ENCODE measurements at places on chromosomes 7 and 10. TPM values are rescaled to one million over a fixed set of nuclear protein-coding genes. Genes with fewer than 3 reads are reported as not detected.

GRCh38 chr10:102004376-102004775, 51.6 kb downstream of the ARMH3 start:
- H3K4me1 ChIP-seq, result peaks cover 16% of the 10 kb centered on the region
- no peak overlapping the region for H3K4me3 ChIP-seq
- H3K27me3 ChIP-seq, result no peaks in the 10 kb centered on the region
- peaks cover 65% of the 10 kb centered on the region for H3K36me3 ChIP-seq

SFTPA1 gene
- total RNA-seq, result not detected

FAM25A gene
- not detected for total RNA-seq

GRCh38 chr10:22605168-22605567, 109.2 kb downstream of the PIP4K2A start:
- peaks cover 7% of the 10 kb centered on the region for H3K4me1 ChIP-seq
- peaks cover 12% of the 10 kb centered on the region for H3K36me3 ChIP-seq
- peak; percentile 89 for DNase-seq
- H3K27ac ChIP-seq, result peak overlapping the region; percentile 57
- H3K4me3 ChIP-seq, result peak overlapping the region; percentile 54

DNA sequence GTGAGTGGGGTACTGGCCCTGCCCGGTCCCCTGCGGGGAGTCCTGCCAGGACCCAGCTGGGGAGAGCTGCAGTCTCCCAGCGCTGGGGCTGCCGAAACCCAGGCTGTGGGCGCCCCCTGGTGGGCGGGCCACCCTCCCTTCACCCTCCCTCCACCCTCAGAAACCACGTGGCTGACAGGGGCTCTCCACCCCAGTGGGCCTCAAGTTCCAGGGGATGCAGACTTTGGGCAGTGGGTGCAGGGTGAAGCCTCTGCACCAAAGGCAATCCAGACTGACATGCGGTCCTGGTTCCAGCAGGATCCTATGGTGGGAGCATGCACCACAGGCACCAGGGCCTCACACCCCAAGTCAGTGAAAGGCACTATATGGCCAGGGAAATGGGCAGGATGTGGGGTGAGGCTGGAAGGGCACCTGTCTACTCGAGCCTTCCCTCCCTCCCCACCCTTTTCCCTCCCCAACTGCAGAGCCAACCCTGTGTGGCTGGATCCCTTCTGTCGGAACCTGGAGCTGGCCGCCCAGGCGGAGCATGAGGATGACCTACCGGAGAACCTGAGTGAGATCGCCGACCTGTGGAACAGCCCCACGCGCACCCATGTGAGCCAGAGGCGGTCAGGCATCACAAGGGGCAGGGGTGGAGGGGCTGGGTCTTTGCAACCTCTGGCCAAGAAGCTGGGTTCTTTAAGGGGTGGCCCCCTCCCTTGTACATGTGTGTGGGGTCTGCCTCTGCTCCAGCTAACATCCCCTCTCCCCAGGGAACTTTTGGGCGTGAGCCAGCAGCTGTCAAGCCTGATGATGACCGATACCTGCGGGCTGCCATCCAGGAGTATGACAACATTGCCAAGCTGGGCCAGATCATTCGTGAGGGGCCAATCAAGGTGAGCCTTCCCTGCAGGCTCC, 38.8 kb downstream of the PSAP start:
- H3K4me3 ChIP-seq, result no peak overlapping the region
- peaks cover 29% of the 10 kb centered on the region for H3K36me3 ChIP-seq
- DNase-seq, result peak; percentile 62

GRCh38 chr10:98302741-98303365, 34.9 kb upstream of the LOXL4 start:
- H3K27ac ChIP-seq, result no peak overlapping the region
- H3K4me1 ChIP-seq, result no peaks in the 10 kb centered on the region
- no peaks in the 10 kb centered on the region for H3K36me3 ChIP-seq
- H3K4me3 ChIP-seq, result no peak overlapping the region
- no peak for DNase-seq
- H3K27me3 ChIP-seq, result peaks cover 40% of the 10 kb centered on the region

DNA sequence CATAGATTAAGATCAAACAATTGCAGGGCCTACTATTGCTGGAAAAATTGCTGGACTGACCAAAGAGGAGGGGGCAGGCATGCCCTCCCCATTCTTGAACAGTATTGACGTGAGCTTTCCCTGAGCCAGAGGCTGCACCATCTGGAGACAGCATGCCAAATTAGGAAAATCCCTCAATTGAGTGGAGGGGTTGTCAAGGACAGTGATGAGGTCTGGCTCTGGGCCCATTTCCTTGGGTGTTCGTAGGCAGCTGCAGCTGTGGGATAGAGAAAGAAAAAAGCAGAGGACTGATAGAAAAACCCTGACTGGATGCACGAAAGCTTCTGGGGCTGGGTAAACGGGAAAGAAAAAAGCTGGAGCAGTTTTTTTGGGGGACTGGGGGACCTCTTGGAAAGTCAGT, 22.8 kb upstream of the ORC5 start:
- H3K4me3 ChIP-seq, result no peak overlapping the region
- DNase-seq, result no peak
- H3K27me3 ChIP-seq, result peaks cover 61% of the 10 kb centered on the region
- no peaks in the 10 kb centered on the region for H3K4me1 ChIP-seq
- H3K27ac ChIP-seq, result no peak overlapping the region
- no peaks in the 10 kb centered on the region for H3K36me3 ChIP-seq

DNA sequence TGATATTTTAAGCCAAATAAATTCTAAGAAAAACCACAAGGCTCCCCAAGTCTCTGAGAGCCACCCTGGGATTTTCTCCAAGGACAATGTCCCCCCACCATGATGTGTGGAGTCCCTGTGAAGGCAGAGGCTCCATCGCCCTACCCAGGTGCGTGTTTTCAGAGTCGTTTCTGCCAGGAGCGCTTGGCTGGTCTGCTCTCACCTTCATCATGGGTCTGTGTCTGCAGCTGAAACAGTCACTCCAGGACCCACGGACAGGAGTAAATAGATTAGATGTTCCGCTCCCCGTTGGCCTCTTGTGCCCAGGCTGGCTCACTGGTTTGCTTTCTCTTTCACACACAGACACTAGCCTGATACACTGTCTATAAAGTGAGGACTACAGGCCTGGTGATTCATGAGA, 217.5 kb downstream of the SFMBT2 start:
- no peak overlapping the region for H3K4me3 ChIP-seq
- H3K4me1 ChIP-seq, result no peaks in the 10 kb centered on the region
- H3K27me3 ChIP-seq, result no peaks in the 10 kb centered on the region
- H3K36me3 ChIP-seq, result peaks cover 15% of the 10 kb centered on the region
- no peak overlapping the region for H3K27ac ChIP-seq

DNA sequence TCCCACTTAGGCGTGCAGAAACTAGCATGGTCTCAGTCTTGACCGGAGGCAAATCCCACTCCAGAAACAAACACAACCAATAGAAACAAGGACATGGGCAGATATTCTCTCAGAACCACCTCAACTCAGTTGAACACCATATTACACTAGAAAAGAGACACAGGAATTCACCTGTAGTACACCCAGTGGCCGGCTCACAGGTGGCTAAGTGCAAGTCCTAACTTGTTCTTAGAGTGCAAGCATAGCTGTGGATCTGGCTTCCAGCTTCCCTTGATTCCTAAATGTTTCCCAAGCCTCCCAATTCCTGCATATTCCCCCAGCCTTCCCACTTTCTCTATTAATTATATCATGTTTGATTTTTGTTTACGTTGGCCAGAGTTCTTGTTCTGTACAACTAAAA, 164.4 kb downstream of the TPK1 start:
- H3K27me3 ChIP-seq, result no peaks in the 10 kb centered on the region
- no peak overlapping the region for H3K4me3 ChIP-seq
- DNase-seq, result peak; percentile 67
- peak overlapping the region; percentile 83 for H3K27ac ChIP-seq
- H3K4me1 ChIP-seq, result peaks cover 13% of the 10 kb centered on the region

ERVW-1 gene
- not detected for total RNA-seq

DNA sequence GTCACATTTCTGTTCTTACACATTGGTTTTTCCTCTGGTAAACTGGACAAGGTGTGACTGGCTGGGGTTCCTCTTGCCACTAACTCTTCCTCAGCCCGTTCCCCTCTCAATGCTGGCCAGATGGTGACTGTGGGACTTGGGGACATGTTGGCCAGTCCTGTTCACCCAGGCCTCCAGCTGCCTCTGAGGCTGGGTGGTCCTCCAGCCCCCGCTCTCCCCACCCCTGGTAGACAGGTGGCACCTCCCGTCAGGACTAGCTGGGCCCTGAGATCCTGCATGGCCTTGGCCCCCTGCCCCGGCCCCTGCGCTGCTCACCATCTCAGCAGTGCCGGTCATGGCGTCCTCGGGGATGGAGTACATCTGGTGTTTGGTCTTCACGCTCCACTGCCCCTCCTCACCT, 10.8 kb upstream of the MYL7 start:
- no peaks in the 10 kb centered on the region for H3K4me1 ChIP-seq
- H3K27me3 ChIP-seq, result no peaks in the 10 kb centered on the region
- DNase-seq, result no peak
- no peaks in the 10 kb centered on the region for H3K36me3 ChIP-seq
- H3K4me3 ChIP-seq, result no peak overlapping the region
- H3K27ac ChIP-seq, result no peak overlapping the region

- no peak overlapping the region for H3K4me3 ChIP-seq
- no peak overlapping the region for H3K27ac ChIP-seq
- peak; percentile 23 for DNase-seq
- H3K36me3 ChIP-seq, result no peaks in the 10 kb centered on the region
- H3K4me1 ChIP-seq, result no peaks in the 10 kb centered on the region
Observed at GRCh38 chr10:11783558-11783865, 39.6 kb upstream of the PROSER2 start.

DNA sequence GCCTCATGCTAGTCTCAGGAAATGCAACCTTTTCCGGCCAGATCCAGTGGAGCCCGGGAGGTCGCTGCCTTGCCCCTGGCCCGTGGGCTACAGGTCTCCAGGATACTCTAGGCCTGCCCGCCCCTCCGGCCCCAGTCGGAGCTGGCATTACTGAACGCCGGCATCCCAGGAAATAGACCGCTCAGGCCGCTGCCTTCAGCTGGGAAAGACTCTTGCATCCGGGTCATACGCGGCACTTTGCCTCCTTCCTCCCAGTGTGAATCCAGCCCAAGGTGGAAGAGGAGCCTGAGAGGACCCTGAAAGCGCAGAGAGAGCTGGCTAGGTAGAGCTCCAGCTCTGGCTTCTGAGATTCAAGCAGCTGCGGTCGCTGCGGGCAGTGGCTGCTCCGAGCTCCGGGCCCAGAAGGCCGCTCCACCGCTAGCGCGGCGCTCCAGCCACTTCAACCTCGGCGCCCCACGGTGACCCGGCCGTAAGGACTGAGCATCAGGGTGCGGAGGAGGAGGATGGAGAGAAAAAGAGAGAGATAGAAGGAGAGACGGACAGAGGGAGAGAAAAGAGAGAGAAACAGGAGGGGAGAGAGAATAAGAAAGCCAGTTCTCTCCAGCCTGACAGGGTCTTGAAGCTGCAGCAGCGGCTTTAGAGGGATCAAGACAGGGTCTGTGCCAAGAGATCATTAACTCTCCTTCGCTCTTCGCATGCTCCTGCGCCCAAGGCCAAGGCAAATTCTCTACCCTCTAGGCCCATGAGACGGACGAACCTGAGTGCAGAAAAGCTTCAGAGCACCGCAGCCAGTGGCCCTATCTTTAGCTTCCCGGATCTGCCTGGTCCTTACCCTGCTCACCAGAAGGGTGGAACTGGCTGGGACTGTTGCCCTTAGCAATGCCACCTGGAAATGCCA, 1.8 kb upstream of the HOXA10 start:
- peaks cover 11% of the 10 kb centered on the region for H3K36me3 ChIP-seq
- H3K27me3 ChIP-seq, result no peaks in the 10 kb centered on the region
- no peak for DNase-seq
- H3K4me3 ChIP-seq, result no peak overlapping the region
- no peak overlapping the region for H3K27ac ChIP-seq

FLNC gene
- total RNA-seq, result 0.28 TPM

- peaks cover 15% of the 10 kb centered on the region for H3K4me1 ChIP-seq
- DNase-seq, result no peak
- no peak overlapping the region for H3K27ac ChIP-seq
- no peaks in the 10 kb centered on the region for H3K27me3 ChIP-seq
- H3K4me3 ChIP-seq, result no peak overlapping the region
Observed at GRCh38 chr10:45513551-45513950, 139.5 kb downstream of the ALOX5 start.

- peaks cover 51% of the 10 kb centered on the region for H3K27me3 ChIP-seq
- DNase-seq, result no peak
- H3K36me3 ChIP-seq, result no peaks in the 10 kb centered on the region
- no peak overlapping the region for H3K27ac ChIP-seq
Observed at GRCh38 chr7:20697351-20697750, 81.9 kb downstream of the ABCB5 start.

- peaks cover 52% of the 10 kb centered on the region for H3K4me1 ChIP-seq
- peak; percentile 72 for DNase-seq
- H3K4me3 ChIP-seq, result peak overlapping the region; percentile 51
- no peaks in the 10 kb centered on the region for H3K27me3 ChIP-seq
- peaks cover 7% of the 10 kb centered on the region for H3K36me3 ChIP-seq
Observed at GRCh38 chr10:17062955-17063484, 66.6 kb downstream of the CUBN start.

DNA sequence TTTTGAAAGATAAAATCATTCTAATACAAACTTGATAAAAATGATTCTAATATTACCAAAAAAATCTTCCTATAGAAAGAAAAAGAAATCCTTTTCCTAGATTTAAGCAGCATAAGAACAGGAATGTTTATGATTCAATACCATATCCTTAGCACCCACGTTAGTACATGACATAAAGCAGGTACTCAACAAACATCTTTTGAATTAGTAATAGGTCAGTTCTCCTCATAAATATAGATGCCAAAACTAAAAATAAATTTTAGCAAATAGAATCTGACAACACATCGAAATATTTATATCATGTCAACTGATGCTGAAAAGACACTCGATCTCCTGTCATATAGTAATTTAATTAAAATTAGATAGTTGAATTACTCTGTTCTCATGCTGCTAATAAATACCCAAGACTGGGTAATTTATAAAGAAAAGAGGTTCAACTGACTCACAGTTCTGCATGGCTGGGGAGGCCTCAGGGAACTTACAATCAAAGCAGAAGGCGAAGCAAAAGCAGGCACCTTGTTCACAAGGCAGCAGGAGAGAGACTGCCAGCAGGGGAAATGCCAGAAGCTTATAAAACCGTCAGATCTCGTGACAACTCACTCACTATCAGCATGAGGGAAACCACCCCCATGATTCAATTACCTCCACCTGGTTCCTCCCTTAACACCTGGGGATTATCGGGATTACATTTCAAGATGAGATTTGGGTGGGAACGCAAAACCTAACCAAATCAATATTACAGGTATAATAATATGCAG, 191.8 kb downstream of the HTR7 start:
- H3K4me3 ChIP-seq, result no peak overlapping the region
- H3K27ac ChIP-seq, result no peak overlapping the region
- H3K27me3 ChIP-seq, result no peaks in the 10 kb centered on the region
- DNase-seq, result no peak

All from MCF 10A (cell line).